Left renal cortex interstitium (tissue), 4 donors: ENCODE measurements at places on chromosomes 6 and 20.

DNA sequence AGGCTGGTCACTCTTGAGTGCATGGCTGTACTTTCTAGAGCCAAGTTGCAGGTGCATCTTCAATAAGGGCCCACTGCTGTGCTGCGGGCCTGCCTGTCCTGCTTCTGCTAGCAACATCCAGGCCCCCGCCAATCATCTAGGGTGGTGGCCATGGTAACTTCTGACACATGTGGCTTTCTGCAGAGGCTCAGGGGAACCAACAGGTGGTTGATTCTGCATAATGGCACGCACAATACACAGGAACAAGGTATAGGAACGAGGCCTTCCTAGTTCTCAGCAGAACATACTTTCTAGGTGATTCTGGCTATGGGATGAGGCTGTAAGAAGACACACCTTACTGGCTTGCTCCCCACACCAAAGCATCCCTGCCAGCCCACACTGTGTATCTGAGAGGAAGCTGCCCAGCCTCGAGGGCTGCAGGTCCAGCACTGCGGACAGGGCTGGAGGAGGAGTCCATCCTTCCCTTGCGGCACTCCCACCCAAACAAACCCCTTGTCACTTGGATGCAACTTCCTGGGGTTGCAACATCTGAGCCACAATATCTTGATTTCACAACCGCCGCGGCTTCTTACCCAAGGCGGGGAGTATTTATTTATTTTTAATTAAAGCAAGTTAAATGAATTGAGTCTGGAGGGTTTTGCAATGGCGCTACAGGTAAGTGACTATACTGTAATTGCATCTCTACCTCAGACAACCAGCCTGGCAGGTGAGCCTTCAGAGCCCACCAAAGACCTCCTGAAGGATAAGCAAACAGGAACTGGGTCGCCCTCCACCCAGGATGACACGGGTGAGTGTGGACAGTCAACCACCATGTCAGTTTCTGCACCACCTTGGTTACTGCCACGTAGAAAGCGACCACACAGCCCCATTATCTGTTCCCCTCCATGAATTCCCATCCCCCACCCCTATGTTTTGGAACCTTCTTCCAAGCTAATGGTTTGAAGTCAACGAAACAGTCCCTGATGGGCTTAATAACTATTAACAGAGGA, 49.6 kb downstream of the SULF2 start:
- DNase-seq = no peak

- no peak for DNase-seq
Measured at GRCh38 chr20:12591949-12592470, 416.8 kb upstream of the SPTLC3 start.

DNA sequence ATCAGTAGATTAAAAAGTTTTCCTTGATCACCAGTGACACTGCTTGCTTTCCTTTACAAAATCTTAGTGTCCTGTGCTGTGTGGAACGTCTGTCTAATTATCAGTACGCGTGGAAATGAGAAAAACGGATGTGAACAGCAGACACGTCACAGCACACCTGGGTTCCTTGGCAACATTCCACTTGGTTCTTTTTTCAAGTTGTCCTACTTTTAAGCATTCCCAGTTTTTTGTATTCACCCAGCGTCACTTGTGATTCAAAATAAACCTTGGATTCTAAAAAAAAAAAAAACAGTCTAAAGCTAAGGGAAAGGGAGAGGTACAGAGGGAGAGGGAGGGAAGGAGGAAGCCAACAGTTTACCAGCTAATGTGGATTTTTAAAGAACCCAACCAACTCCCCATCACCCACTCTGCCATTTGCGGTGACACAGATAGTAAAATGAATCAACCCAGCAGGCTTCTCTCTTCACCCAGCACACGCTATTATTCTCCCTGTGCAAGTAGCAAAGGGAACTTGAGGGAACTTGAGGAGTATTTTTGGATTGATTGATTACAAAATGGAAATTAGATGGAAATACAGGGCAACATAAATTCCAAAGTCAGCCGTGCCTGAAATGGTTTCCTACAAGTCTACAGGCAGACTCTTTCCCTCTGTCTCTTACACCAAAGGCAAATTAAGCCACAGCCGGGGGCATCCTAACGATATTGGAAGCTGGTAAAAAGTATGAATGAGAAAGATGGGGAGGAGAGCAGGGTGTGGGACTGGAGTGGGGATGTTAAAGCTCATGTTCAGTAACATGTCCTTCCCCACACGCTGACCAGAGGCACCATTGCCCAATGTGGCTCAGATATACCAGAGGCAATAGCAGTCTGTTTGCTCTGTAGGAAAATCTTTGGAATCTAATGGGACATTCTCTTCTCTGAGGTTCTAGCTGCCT, 129.8 kb downstream of the SASH1 start:
- DNase-seq = no peak

DNA sequence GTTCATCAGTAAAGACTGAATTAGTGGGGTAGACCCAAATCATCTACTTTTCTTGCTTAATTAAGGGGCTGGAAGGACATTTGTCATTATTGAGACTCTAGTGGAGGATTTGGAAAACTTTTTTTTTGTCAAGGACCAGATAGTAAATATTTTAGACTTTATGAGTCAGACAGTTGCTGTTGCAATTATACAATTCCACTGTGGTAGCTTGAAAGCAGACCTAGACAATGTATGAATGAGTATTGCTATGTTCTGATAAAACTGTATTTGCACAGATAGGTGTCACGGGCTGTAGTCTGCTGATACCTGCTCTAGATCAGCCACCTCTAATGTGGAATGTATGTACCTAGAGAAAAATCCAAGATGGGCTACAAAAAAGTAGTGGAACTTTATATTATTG, 175.0 kb downstream of the CARMIL1 start:
- no peak for DNase-seq

DNA sequence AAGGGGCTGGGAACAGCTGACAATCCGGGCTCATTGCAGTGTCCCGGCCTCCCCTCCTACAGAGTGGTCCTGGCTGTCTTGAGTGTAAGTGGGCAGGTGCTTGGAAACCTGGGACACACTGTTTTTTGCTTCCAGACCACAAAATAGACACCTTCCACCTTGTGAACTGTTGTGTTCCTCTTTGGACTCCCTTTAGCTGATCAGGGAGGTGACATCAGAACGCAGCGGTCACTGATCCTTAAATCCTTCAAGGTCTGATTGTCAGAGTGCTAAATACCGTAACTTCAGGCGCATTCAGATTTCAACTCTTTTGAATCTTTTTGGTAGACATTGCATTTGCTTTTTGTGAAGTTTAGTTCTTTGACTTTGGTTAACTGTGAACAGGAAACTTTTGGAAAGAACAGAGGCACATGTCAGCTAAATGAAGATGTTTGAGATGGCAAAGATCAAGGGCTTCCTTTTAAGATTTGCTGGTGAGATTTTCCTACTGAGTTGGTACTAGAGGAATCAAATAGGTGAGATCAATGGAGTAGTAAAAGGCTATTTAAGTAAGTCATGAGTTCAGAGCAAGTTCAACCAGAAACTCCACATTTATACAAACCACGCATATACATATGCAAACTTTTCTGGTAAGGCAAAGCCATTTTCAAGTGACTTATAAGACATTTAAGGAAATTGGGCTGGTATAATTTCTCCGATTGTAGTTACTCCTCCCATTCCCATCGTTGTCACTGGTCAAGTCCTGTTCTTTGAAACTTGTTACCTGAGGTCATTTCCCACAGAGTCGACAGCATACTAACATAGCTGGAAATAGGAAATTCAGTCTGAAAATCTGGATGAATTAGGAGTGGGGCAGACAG, 6.3 kb downstream of the PPP1R3G start:
- no peak for DNase-seq

DNA sequence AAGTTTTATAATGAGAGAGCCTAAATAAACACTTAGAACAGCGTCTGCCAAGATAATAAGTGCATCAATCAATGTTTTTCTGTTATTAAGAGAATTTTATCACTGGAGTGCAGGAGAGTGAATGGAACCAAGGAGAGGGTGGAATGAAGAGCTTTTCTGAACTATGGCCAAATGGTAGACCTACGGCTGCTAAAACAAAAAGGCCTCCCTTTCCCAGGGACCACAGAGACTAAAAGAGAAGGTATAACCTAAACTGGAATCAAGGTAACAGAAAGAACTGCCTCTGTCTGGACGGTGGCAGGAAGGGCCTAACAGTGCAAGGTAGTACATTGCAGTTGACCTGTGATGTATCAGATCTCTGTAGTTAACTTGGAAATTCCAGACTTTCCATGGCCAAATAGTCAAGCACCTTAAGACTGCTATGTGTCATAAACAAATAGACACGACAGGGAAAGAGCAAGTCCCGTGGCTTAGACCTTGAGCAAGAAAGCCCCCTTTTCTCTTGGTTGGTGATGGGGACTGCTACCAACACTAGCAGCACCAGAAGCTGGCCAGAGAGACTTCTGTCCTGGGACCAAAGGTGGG, 5.5 kb downstream of the CNKSR3 start:
- DNase-seq = no peak
